ENCODE measurements at places on chromosomes 5 and 9.

DNA sequence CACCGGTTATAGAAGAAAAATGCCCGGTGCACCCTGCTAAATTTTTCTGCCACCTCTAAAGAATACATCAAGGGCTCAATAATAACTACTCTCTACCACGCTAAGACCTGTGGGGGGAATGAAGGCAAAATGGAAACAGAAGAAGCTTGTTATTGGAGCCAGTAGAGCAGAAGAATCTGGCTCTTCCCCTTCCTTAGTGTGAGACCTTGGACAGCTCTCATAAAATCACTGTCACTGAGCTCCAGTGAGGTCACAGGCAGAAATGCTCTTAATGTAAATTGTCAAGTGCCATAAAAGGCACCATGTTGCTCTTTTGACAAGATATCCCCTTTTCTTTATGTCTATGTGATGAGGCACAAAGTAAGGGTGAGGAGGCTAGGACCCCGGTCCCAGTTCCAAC, 74.4 kb downstream of the ASTN2 start:
- no peak for DNase-seq

- DNase-seq = no peak
Observed at GRCh38 chr9:97459326-97459725, 42.1 kb upstream of the TMOD1 start.

DNA sequence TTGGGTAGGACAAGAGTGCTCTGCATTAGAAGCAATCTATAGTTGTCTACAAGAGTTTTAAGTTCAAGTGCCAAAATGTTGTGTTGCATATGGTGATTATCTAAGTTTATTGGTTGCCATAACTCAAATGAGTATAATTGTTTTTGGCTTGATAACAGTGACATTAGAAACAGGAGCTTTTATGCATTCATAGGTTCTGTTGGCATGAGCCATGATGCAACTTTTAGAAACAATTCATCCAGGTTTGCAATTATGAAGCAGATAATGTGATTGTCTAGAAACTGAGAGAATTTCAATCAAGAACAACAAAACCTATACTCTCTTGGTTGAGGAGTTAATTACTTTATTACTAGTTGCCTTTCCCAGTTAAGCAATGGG, 137.0 kb downstream of the PBX3 start:
- DNase-seq = no peak

DNA sequence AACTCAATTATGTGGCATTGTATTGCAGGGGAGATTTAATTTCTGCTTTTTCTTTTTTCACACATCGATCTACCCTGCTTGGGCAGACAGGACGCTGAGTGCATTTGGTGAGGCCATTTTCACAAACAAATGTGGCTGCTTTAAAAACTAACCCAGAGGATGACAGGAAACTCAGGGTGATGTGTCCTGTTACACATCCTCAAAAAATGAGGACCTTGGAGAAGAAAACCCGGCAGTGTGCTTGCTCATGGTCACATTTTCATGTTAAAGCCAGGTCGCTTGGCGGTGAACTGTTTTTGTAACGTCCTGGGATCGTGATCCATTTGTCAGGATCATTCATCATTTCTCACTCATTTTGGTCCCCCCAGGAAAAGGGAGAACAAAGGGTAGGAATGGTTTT, 478.3 kb upstream of the ADAMTS16 start:
- no peak for DNase-seq

DNA sequence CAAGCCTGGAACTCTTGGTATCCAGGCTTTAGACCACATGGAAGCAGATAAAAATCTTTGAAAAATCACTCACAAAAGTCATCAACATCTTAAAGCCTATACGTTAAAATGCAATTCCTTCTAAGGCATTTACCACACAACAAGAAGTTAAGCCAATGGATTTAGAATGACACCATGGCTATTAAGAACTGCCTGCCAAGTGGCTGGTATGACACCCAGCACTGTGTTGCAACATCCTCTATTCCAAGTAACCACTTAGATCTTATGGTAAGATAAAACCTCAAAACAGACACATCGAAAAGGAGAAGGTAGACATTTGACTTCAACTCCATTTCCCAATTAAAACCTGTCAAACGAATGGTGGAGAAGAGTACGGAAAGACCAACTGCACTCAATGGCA, 344.2 kb upstream of the SLC30A5 start:
- no peak for DNase-seq

DNA sequence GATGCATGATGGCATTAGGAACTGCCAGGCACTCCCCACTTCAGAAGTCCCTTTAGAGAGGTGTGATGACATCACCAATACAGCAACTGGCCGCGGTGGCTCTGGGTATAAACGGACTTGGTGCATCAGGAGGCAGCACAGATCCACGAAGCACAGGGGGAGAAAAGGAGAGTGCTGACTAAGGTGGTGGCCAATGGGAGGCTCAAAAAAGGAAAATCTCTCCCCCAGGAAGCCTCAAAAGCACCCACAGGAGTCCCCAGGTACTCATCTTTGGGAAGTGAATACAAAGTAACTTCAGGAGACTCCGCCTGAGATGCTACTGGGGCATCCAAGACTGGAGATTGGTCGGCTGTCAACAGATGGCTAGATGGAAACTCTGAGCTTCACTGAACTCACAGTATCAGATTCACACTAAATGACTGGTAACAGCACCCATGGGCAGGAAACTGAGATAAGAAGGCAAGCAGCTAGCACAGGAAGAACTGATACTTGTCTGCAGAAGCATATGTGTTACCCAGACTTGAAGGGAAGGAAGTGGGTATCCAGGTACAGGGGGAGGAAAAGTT, 7.6 kb downstream of the TTC39B start:
- peak; percentile 74 for DNase-seq

Measured in activated CD8-positive, alpha-beta T cell treated with anti-CD3 and anti-CD28 coated beads, Interleukin-2, amount 10 ng/mL, durations not matched to agents 7 days and 5 days (primary cell).